ENCODE measurements at places on chromosomes 1 and 21. TPM values are rescaled to one million over a fixed set of nuclear protein-coding genes. Genes with fewer than 3 reads are reported as not detected.

The AXDND1 gene
- 0.67 TPM for total RNA-seq

The PRKCZ gene
- total RNA-seq: 7.0 TPM

DNA sequence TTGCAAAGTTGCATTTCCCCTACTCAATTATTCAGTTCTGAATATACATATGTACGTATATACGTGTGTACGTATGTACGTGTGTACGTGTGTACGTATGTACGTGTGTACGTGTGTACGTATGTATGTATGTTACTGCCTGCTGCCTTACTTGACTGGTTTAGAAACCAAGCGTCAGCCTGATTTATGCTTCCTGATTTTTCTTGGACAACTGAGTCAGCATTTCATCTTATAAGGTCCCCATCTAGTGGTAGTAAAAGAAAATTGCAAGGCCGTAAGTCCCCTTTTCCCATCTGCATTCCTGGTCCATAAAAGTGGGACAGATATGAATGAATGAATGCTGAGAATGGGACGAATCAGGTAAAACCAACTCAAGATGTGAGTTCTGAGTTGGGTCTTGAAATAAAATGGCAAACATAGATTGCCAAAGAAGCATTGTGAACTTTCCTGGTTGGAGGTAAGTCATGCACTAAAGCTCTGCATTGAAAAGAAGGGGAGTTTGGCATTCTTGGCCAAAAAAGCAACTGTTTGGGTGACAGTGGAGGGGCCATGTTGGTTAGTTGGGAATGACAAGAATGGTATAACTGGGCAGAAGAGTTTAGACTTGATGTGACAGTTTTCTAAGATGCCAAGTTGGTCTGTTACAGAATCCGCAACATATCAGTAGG lies 76.4 kb upstream of the DNAH14 start:
- no peak overlapping the region for H3K4me3 ChIP-seq
- peaks cover 7% of the 10 kb centered on the region for H3K27me3 ChIP-seq
- no peaks in the 10 kb centered on the region for H3K4me1 ChIP-seq
- H3K36me3 ChIP-seq: no peaks in the 10 kb centered on the region
- DNase-seq: no peak
- H3K27ac ChIP-seq: no peak overlapping the region

DNA sequence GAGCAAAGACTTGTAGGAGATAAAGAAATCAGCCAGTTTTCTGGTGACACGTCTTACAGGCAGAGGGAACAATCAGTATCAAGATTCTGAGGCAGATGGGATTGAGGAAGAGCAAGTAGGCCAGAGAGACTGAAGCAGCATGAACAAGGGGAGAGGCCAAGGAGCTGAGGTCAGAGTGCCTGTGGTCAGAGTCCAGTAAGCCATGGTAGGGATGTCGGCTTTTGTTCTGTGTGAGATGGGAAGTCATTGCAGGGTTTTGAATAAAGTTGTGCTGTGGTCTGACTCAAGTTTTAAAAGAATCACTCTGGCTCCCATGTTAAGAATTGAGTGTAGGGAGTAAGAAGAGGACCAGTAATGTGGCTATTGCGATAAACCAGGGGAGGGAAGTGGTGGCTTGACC lies 85.9 kb upstream of the IVNS1ABP start:
- DNase-seq: no peak
- no peak overlapping the region for H3K27ac ChIP-seq
- no peak overlapping the region for H3K4me3 ChIP-seq
- peaks cover 7% of the 10 kb centered on the region for H3K4me1 ChIP-seq

DNA sequence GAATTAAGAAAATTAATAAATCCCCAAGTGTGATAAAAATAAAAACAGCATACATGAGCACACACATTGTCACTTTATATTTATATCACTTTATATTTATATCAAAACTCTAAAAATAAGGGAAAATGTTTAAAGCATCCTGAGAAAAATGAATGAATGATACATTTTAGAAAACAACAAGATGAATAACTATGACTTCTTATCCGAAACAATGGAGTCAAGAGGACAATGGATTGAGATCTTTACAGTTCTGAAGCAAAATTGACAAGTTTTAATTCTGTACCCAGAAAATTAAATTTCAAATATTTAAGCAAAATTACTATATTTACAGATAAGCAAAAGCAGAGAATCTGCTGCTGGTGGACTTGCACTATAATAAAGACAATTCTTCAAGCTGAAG lies 512.6 kb downstream of the MRPL39 start:
- H3K4me1 ChIP-seq: no peaks in the 10 kb centered on the region
- no peak for DNase-seq
- no peak overlapping the region for H3K4me3 ChIP-seq
- H3K27me3 ChIP-seq: no peaks in the 10 kb centered on the region
- no peak overlapping the region for H3K27ac ChIP-seq
- no peaks in the 10 kb centered on the region for H3K36me3 ChIP-seq
